ENCODE measurements at places on chromosomes 5 and 9.

DNA sequence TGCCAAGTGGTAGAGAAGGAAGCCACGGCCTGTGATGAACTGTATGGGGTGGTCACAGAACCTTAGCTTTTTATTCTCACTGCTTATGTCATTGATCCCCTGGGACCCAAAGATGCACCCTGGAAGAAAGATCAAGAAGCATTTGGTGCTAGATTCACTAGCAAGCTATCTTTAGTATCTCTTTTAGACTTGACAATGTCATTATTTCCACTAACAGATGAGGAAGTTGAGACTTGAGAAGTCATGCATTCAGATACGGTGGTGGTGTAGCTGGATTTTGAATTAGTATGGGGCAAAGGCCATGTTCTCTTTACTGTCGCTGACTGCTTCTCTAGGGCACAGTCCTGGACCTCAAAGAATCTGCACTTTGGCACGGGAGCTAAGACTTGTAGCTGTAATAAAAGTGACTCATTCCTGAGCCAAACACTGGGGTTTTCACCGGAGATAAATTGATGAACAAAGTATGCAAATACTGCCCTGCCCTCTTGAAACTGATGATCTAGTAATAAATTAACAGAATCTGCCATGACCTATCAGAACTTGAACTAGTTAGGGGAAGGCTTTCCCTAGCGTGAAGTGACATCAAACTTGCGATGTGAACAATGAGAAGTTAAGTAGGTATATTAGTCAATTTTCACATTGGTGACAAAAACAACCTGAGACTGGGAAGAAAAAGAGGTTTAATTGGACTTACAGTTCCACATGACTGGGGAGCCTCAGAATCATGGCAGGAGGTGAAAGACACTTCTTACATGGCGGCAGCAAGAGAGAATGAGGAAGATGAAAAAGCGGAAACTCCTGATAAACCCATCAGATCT is 5.4 kb downstream of the GDA start:
- DNase-seq = no peak

- DNase-seq = no peak
Measured at GRCh38 chr9:133203506-133204075, 5.5 kb downstream of the OBP2B start.

- no peak for DNase-seq
Measured at GRCh38 chr5:109928811-109929210, 239.1 kb downstream of the MAN2A1 start.

DNA sequence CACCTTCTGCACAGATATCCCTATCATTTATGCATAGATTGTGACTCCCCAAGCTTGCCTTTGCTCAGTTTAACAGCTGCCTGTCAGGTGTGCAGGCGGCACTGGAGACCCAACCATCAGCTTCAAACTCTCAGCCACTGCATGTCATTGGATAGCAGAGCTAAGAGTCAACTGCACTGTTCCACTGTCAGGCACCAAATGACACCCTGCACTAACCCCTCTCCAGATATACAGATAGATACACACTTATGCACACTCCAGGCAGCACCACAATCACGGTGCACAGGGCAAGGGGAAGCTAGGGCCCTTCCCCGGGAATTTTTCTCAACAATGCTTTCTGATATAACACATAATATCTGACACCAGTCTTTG is 142.3 kb downstream of the BNC2 start:
- no peak for DNase-seq

DNA sequence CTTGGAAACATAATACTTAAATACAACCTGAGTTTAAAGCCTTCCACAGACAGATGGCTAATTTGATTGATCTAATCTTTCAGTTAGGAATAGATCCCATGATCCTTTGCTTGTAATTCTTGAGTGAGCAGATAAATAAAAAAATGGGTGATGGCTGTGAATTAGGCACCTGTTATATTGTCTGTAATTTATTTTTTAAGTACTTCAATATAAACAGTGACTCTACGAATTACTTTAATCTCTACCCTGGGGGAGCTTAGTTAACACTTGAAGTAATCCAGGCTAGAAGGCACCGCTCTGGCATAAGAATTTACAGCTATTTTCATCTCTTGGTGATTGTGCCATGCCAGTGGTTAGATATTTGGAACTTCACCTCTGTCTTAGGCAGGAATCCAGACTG is 9.0 kb downstream of the EGFLAM start:
- DNase-seq = no peak

- DNase-seq = no peak
Measured at GRCh38 chr9:8012986-8013385, 213.4 kb upstream of the DMAC1 start.

- no peak for DNase-seq
Measured at GRCh38 chr5:38404667-38405276, 146.4 kb downstream of the EGFLAM start.

- DNase-seq = no peak
Measured at GRCh38 chr9:69237702-69238295, 63.7 kb downstream of the TJP2 start.

- DNase-seq = no peak
Measured at GRCh38 chr5:32936329-32936728, 225.2 kb downstream of the NPR3 start.

All from stimulated activated CD8-positive, alpha-beta memory T cell treated with anti-CD3 and anti-CD28 coated beads, Interleukin-12 subunit alpha, Interleukin-12 subunit beta, amount 100 ng/mL, for 4 hours (primary cell).